HAP-1 (cell line): ENCODE measurements at places on chromosomes 7 and 10.

- no peak for DNase-seq
Observed at GRCh38 chr10:100780324-100780723, 34.9 kb downstream of the PAX2 start.

DNA sequence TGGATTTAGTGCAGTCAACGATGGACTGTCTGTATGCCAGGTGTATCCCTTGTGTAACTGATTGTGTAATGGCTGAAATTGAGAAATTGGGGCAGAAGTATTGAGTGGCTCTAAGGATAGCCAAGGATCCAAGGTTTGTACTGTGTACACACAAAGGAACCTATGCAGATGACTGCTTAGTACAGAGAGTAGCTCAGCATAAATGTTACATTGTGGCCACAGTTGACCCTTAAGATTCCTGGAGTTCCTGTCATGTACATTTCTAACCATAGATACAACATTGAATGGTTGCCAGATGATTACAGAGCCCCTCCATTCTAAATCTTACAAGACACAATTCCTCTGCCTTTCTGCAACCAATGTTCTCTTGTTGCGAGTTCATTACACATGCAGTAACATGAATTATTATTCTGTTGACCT, 25.3 kb downstream of the CCDC126 start:
- no peak for DNase-seq

DNA sequence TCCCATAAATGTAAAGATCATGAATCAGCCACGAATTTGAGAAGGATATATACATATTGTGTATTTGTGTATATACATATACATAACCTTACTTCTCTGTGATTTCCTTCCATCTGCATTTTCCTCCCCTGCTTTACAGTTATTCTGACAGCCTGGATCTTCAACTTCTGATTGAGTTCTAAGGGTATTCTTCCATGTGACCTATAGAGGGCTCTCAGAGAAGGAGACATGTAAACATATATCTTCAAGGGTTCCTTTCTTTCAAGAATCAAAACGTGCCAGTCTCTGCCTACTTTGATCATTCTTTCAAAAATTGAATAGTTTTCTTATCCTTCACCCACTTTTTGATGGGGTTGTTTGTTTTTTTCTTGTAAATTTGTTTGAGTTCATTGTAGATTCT, 453.7 kb upstream of the POT1 start:
- no peak for DNase-seq

DNA sequence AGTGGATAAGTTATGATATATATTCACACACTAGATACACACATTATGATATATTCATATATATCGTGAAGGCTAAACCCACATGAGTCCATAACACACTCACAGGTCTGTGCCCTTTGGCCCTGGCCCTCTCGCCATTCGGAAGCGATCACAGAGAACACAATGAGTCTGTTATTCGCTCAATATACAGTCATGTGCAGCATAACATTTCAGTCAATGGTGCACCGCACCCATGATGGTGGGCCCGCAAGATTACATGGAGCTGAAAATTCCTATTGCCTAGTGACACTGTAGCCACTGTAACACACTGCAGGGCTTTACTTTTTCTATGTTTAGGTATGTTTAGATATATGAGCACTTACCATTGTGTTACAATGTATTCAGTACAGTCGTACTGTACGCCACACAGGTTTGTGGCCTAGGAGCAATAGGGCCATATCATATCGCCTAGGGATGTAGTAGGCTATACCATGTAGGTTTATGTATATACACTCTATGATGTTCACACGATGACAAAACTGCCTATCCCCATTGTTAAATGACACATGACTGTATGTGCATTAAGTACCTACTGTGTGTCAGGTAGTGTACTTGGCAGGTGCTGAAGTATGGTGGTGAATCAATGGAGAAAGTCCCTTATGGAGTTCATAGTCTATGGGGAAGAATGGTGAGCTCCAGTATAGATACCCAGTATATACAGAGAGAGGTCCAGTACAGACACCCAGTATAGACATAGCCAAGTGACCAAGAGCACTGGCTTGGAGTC, 198.8 kb upstream of the KLF14 start:
- no peak for DNase-seq

DNA sequence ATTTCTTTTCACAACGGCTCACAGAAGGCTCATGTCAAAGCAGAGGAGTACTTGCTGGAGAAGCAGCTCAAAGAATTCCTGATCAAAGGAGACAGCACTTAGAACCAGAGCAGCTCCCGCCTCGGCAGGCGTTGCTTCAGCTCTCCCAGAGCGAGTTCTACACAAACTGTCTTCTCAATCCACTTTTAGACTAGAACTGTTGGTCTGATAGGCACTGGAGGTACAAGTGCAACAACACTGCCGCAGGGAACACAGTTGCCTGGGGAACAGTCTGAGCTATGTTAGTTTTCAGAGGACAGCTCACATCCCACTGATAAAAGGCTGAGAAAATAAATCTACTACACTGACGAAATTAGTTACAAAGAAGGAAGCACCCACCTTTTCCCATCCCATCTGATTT, 35.4 kb downstream of the CYTH3 start:
- DNase-seq = no peak

DNA sequence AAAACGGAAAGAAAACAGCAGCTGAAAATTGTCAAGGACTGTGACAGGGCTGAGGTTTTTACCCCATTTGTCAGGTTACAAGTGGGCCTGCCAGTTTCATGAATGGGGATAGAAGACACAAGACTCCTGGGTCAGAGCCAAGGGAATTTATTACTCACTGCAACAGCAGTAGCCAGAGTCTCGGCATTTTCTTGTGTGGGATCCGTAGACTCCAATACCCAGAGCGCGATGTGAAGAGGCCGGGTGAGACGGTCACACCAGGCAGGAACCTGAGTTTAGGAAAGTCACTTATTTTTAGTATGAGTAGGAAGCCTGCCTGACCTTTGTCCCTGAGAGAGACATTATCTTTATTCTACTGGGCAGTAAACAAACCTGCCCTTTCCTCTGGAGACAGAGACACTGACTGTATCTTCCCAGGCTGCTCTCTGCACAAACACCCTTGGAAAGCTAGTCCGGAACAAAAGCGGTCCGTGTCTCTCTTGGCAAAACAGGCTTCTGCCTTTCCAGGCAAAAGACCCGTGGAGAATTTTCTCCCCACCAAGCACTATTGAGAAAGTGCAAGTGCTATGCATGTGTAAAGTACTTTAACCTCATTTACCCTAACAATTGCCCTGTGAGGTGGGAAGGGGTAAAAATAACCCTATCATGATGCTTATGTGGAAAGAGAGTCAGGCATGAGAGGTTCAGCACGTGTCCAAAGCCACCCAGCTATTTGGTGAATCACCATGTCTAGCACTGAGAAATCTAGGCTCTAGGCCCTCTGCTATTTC, 58.4 kb downstream of the JCAD start:
- DNase-seq = no peak
